Caki2 (cell line): ENCODE measurements at places on chromosomes 7 and 10.

DNA sequence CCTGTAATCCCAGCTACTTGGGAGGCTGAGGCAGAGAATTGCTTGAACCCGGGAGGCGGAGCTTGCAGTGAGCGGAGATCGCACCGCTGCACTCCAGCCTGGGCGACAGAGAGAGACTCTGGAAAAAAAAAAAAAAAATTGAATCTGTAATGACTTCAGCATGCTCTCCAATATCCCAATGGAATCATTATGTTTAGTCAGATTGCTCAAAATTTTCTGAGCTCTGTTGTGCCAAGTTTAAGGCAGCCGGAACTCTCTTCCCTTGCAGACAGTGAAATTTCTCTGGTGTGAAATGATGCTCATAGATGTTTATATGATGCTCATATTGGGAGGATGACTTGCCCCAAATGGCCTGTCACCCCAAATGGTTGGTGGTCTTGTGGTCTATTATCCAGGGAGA is 180.9 kb downstream of the CTTNBP2 start:
- DNase-seq: no peak

DNA sequence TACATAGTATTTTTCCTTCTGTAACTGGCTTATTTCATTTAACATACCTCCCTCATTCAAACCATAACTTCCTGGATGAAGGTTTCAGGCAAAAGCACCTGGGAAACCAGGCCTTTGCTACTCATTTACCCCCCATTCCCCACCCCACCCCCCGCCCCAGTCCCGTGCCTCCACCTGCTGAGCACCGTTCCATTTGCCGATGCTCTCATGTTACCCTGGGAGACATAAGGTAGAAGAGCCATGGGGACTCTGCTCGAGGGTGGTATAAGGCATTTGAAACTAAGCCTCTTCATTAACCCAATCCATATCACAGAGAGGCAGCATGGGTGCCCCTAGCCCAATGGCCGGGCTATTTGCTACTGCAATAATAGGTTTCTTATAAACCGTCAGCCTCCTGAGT is 22.2 kb upstream of the MCM10 start:
- no peak for DNase-seq

DNA sequence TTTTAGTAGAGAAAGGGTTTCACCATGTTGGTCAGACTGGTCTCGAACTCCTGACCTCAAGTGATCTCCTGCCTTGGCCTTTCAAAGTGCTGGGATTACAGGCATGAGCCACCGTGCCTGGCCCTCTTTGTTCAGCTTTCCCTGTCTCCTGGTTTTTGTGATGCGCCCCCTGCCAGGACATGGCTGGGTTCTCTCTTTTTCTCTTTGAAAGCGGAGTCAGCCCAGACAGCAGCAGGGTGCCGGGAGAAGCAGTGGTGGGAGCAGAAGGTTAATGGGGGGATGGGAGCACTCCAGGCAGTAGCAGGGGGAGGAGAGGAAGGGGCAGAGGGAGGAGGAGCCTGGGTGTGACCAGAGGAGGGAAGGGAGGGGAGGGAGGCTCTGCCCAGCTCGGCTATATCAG is 1.8 kb downstream of the MUC3A start:
- no peak for DNase-seq

GRCh38 chr10:109348324-109348723 is 575.0 kb downstream of the XPNPEP1 start:
- no peak for DNase-seq

DNA sequence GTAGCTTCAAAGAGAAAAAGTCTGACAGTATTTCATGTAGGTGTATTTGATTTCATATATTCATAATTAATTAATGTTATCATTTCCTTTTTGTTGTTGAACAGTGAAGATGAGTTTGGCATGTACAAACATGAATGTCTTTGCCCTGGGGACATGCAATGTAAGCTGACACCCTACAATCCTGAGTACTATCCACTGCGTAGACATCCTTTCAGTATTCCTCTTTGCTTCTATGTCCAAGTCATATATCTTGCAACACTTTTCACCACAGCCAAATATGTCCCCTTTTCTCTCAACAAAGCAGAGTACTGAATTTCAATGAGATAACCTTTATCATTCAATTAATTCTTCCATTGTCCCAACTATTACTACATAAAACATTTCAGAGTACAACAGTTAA is 93.6 kb downstream of the GPR37 start:
- DNase-seq: no peak

DNA sequence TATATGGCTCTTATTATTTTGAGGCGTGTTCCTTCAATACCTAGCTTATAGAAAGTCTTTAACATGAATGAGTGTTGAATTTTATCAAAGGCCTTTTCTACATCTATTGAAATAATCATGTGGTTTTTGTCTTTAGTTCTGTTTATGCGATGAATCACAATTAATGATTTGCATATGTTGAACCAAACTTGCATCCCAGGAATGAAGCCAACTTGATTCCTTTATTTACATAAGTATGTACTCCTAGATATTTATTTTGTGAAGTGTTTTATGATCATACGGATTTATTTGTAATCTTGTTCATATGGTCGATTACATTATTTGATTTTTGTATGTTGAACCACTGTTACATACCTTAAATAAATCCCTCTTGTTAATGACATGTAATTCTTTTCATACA is 244.3 kb upstream of the KCND2 start:
- DNase-seq: no peak

- peak; percentile 14 for DNase-seq
These were observed 28.4 kb upstream of the SMARCD3 start for GRCh38 chr7:151276666-151277590.

GRCh38 chr10:2111965-2112364 is 374.6 kb upstream of the ADARB2 start:
- DNase-seq: peak; percentile 100

DNA sequence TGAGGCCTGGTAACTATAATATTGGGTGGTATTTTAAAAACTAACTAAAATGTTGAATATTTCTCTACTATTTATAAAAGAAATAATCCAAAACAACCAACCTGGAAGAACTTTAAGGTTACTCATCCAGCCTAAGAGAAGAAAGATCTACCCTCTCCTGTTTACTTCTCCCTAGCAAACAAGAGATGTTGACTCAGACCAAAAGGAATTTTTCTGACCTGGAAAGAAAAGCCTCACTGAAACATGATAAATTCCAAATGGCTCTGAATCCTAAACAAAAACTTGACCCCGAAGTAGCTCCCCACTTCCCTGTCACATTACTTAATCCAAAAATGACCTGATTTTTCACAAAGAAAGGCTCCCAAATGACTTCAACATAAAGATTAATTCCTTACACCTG is 101.2 kb downstream of the PARD3 start:
- DNase-seq: peak; percentile 40

GRCh38 chr10:22593636-22594198 is 120.7 kb downstream of the PIP4K2A start:
- DNase-seq: no peak

- no peak for DNase-seq
These were observed 6.6 kb downstream of the CPA2 start for GRCh38 chr7:130273081-130273932.
